ENCODE measurements at places on chromosomes 6 and 20.

- peak; percentile 96 for DNase-seq
Measured at GRCh38 chr6:136289327-136289578, 393 bp downstream of the BCLAF1 start.

DNA sequence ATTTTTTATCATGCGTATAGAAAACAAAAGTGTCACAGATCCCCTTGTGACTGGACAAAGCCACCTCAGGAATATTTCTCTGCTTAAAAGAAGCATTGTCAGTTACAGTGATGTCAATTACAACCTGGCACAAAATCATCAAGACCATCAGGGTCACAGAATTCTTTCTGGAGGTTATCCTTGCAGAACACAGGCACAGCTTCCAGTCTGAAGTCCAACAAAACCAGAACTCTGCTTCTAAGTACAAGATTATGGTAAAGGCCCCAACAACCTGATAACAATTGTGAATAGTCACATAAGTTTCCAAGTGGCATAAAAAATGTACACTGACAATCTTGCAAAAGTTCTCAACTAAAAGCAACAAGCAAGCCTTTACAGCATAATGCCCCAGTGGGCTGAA, 21.0 kb downstream of the PLAGL2 start:
- no peak for DNase-seq

- no peak for DNase-seq
Measured at GRCh38 chr20:37973059-37973910, 60.0 kb downstream of the TTI1 start.

DNA sequence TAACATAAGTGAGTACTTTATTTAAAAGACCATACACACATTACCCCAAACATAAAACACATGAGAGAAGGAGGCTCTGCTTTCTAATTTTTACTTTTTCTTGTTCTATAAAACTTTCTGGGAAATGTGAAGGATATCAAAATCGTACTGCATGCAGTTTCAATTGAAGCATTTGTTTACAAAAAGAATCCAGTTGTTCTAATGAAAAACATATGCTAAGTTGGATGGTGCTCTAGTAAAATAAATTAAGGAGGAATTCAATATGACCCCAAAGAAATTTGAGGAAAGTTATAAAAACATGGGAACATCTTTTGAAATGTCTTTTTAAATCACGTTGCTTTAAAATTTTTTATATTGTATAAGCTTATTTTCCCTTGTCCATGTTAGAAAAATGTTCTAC, 37.6 kb downstream of the OR2B6 start:
- no peak for DNase-seq

DNA sequence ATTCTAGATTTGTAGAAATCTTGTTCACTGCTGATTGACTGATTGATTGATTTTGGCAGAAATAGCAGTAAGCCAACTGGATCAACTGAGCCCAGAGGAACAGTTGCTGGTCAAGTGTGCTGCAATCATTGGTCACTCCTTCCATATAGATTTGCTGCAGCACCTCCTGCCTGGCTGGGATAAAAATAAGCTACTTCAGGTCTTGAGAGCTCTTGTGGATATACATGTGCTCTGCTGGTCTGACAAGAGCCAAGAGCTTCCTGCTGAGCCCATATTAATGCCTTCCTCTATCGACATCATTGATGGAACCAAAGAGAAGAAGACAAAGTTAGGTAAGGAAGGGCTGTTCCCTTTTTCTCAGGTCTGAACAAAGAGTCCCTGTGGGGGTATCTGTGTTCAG, 31.2 kb downstream of the TREML1 start:
- no peak for DNase-seq

DNA sequence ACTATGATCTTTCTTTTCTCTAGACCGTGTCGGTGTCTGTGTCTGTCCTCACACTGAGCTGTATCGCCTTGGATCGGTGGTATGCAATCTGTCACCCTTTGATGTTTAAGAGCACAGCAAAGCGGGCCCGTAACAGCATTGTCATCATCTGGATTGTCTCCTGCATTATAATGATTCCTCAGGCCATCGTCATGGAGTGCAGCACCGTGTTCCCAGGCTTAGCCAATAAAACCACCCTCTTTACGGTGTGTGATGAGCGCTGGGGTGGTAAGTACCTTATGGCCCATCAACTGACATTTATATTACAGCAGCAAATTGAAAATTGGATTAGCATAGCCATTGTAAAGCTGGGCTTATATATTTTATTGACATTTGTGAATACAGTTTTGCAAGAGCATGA, 72.2 kb upstream of the GFRAL start:
- DNase-seq, result no peak

- no peak for DNase-seq
Measured at GRCh38 chr6:111792914-111793700, 80.1 kb downstream of the FYN start.

DNA sequence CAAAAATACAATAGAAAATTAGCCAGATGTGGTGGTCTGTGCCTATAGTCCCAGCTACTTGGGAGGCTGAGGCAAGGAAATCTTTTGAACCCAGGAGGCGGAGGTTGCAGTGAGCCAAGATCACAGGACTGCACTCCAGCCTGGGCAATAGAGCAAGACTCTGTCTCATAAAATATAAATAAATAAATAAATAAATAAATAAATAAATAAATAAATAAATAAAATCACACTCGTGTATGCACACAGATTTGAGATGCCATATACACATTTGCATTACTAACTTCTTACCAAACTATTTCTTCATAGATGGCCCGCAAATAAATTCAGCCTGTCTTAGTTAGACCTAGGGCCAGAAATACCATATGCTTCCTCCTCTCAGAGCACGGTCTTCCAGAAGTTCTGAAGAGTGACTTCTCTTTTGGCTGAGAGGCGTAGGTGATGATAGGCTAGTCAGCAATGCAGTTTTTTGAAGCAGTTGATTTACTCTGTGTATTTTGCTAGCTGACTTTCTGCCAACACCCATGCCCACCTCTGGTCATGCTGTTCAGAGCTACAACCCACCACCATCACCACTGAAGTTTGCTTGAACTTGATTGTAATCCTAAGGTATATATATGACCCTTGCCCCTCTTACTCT, 150.1 kb downstream of the SASH1 start:
- DNase-seq, result no peak

DNA sequence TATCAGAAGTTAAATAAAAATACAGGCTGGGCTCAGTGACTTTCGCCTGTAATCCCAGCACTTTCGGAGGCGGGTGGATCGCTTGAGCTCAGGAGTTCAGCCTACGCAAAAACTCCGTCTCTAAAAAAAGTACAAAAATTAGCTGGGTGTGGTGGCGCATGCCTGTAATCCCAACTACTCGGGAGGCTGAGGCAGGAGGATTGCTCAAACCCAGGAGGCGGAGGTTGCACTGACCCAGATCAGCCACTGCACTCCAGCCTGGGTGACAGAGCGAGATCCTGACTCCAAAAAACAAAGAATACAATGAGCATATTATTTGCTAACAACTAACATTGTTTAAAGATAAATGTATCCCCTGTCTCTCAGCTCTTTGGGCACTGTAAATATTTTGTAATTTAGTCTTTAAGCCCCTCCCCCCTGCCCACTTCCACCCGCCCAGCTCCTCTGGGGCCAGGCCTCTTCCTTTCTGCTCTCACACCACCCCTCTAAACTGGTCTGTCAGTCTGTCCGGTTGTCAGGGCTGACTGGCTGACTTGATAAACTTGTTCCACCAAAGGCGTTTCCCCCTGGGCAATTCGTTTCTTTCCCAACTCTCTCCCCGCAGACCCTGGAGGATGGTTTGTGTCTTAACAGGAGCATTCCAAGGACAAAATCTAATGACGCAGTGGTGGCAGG, 62.4 kb upstream of the QKI start:
- DNase-seq, result no peak

DNA sequence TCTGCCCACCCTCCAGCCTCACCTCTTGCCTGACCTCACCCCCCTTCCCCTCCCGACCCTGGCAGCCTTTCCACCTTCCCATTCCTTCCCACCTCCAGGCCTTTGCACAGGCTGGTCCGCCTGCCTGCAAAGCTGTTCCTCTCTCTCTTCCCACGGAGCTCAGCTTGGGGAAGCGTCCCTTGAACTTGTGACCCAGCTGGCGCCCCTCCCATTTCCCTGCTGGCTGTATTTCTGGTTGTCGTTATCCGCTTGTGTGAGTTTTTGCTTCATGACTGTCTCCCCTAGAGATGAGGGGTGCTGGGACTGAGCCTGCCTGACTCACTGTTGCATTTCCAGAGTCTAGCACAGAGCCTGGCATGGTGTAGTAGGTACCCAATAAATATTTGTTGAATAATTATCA, 32.5 kb downstream of the VSTM2L start:
- DNase-seq, result no peak

DNA sequence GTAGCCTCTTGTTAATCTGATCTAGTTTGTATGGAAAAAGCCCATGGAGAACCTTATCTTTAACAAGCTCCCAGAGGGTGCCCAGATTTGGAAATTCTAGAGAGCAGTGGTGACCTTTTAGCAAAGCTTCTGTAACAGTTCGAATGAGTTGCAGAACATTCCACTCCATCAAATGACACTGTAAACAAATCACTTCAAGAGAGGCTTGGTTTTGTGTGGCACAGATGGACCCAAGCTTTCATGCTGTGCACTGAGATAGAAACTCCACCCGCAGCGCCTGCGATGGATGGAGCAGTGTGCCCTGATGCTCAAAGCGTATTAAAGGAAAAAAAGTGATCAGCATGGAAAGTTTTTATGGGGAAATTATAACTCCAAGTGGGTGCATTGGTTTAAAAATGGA, 55.1 kb upstream of the ISM1 start:
- DNase-seq, result no peak

DNA sequence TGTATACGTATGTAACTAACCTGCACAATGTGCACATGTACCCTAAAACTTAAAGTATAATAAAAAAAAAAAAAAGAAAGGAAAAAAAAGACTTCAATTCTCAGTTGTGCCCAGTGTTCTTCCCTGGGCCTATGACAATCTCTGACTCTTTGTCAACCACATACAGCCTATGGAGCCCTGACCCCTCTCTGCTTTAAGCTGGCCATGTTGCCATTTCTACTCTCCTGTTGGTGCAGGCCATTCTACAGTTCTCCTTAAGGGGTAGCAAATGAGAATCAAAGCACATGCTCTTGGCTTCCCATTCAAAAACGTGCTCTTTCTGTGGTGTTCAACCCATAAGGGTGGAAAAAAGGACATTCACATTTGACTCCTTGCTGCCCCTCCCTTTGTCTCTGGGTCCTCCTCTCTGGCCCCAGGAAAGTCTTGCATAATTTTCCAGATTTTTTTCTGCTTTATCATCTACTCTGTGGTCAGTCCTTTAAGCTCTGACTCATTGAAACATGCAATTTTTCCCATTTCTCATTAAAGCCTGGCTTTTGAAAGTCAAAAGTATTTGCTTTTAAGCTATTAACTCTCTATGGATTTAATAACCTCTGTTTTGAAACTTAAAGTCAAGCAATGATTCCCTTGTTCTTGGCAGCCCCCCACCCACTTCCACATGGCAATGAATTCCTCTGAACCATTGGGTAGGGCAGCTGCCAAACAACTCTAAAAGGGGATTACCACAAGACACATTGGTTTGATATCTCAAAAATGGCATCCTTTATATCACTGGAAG, 208.6 kb upstream of the MCHR2 start:
- no peak for DNase-seq

DNA sequence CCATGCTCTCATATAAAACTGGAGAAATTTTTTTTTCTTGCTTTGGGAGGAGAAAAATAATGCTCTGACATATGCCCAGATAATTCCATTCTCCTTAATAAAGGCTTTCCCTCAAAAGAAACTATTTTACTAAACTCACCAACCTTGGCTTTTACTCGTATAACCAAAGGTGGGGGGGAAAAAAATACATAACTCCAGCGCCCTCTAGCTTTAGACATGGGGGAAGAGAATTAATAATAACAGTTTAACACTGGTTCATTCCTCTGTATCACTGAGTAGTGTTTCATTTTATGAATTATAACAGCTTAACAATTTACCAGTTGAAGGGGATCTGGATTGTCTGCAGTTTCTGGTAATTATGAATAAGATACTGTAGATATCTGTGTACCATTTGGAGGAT, 1226.1 kb downstream of the GRIK2 start:
- DNase-seq, result no peak

DNA sequence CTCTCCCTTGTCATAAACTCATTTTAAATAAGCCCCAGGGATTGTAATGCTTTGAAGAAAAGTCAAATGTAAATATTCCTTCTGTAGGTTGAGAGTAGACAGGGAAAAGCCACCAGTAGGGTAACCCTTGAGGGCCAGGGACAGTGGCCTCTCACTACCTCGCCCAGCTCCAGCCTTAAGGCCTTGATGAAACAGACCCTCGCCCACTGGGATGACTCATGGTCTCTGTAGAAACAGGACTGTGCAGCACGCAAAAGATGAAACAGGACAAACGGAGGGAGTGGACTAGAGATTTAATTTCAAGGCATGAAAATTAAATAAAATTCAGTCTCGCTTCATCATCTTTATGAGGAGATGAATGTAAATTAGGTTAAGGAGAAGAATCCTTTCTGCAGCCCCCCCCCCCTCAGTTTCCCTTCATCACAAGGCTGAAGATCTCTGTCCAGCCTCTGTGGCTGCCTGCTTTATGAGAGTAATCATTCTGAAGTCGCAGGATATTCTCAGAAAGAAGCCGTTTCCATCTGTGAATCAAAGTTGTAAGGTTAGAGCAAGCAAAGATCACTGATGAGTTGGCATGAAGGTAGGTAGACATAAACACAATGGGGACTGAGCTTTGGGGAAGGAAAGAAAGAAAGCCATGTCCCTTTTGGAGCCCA, 60.4 kb downstream of the TMEM200A start:
- no peak for DNase-seq

DNA sequence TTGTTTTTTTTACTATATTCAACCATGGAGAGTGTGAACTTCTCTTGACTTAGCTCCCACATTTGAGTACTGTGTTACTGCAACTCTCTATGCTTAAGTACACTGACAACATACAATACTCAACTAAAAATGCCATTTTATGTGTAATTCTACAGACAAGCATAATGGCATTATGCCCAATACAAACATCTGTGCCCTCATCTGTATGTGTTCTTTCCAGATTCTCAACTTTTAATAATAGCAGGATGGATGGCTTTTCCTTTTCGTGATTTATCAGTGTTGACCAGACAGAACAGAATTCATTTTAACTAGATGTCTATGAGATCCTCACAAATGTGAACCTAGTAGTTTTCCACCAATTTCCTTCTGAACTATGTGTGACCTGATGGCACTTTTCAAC, 84.2 kb upstream of the MARCKS start:
- no peak for DNase-seq

- DNase-seq, result no peak
Measured at GRCh38 chr6:157758516-157759023, 64.5 kb upstream of the SNX9 start.

DNA sequence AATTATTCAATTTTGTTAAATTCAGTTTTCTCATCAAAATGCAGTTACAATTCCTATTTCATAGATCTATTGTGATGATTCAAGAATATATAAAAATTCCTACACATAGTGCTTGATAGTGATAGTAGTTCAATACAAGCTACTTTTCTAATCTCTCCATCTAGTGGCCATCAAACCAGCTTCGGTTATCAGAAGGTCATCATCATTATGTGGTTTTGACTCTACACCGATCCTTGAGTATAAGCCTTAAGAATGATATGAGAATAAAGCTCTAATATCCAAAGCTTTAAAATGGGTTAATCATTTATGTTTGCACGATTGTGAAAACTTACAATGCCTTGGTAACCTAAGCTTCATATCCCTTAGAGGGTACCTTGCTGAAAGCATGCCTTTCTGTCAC, 167.5 kb upstream of the PREP start:
- DNase-seq, result no peak

GRCh38 chr6:44128020-44128917, 915 bp downstream of the TMEM63B start:
- no peak for DNase-seq
